ENCODE measurements at places on chromosomes 7 and 10.

DNA sequence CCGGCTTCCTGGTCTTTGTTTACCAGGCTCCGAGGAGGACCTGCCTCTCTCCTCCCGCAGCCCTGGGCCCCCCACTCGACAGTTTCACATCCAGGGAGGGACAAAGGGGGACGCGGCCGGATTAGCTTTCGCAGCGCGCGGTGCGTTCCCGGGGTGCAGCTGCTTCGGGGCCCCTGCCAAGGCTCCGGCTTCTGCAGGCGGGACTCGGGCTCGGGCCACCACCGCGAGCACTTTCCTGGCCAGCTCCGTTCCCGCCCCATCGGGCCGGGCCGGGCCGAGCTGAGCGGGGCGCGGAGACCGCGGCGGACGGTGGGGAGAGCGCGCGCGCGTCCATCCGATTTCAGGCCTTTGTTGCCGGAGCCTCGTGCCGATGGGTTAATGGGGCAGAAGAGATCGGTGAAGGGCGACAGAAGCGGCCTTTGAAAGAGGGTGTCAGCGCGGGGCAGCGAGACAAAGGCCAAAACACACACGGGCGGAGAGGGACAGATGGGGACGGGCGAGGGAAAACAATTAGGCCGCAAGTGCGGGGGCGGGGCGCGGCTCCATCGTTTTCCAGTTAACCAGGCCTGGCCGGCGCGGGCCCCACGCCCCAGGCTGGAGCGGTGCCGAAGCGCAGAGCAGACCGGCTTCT is 8.5 kb upstream of the UNCX start:
- no peak for DNase-seq

DNA sequence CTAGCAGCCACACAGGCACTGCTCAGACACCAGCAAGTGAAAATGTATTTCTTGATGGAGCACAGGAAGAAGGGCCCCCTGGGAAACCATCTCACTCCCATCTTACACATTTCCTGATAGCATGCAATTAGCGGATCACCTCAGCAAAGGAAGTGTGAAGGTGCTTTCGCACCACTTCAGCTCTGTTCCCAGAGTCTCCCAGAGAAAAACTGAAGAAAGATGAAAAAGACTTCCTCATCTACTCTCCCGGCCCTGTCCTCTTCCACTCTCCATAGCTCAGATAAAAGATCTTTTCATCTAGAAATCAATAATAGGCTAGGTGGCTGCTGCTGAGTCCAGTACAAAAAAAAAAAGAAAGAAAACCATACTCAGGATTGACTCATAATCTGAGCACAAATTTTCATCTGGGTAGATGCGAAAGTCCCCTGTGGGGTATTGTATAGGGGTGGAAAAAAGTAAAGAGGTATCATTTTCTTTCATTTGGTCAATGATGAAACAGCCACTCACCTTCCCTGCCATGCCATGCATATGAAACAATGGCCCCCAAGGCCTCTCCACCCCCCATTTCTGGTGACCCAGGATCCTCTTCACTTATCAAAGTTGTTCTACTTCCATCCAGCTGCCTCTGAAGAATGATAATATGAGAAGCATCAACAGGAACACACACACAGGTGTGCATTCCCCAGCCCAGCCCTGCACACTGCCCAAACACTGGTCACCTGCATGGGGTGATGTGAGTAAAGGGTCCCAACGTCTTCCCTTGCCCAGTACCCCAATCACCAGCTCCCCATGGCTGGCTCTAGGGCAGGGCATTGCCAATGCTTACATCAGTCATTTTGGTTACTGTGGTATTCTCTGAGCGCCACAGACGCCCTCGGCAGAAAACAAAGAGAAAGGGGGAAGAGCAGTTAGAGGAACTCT is 48.8 kb upstream of the DGKI start:
- no peak for DNase-seq

DNA sequence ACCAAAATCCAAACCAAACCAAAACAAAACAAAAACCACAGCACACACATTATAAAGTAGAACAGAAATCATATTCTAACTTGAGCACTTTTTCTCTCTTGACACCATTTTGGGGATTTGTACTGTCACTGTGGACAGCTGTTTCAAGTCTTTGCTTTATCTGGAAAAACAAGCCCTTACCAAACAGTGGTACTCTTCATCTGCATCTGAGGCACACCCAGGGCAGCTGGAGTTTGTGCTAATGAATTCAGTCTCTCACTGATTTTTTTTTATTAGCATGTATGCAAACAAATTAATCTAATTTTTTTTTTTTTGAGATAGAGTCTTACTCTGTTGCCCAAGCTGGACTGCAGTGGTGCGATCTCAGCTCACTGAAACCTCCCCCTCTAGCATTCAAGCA is 171.4 kb downstream of the RAPGEF5 start:
- no peak for DNase-seq

- DNase-seq: no peak
These were observed 18.5 kb upstream of the LIPA start for GRCh38 chr10:89270153-89270483.

GRCh38 chr7:41912851-41913567 is 210.1 kb upstream of the INHBA start:
- no peak for DNase-seq

DNA sequence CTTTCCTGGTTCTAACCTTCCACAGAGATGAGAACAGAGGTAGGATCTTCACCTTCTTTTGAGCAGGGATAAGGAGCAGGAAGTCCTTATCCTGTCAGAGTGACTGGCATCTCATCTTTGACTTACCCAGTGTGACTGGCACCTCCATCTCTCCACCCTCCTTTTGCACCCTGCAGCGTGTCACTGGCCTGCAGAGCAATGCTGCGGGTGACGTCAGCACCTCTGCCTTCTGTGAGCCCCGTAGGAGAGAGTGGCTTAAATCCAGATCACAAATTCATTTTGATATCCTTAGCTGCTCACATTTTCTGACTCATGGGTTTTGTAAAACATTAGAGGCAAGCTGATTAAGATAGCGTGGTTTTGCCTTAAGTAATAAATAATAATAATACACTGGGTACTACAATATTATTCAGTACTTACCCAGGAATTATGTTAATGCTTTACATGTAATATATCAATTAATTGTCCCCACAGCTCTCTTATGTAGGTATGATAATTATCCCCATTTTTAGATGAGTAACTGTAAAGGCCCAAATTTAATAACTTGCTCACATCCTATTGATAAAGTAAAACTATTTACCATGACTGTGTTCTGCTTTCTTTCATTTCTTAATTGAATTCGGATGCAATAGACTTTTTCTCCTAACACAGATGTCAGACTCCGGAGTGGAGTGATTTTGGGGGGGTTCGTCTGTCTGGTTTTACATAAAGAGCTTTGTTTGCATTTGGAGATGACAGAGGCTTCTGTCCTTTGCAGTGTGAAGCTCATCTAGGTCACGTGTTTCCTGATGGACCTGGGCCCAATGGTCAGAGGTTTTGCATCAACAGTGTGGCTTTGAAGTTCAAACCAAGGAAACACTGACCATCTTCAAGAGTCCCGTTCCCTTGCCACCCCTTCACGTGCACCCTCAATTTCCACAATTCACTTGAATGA is 24.9 kb downstream of the MSRB2 start:
- peak; percentile 63 for DNase-seq

- no peak for DNase-seq
These were observed 133.6 kb downstream of the CUBN start for GRCh38 chr10:16995867-16996529.
